ENCODE measurements at places on chromosomes 4 and X.
A peak's percentile ranks its signal among the peaks of the same experiment; 100 is the strongest.

GRCh38 chrX:134963041-134963440, 27.8 kb upstream of the SMIM10 start:
- no peak for DNase-seq
- H3K27ac ChIP-seq = no peak overlapping the region
- H3K27me3 ChIP-seq = peaks cover 12% of the 10 kb centered on the region
- no peaks in the 10 kb centered on the region for H3K4me1 ChIP-seq

GRCh38 chrX:12013211-12013618, 125.1 kb upstream of the FRMPD4 start:
- H3K4me1 ChIP-seq = no peaks in the 10 kb centered on the region
- H3K27me3 ChIP-seq = peaks cover 2% of the 10 kb centered on the region
- H3K27ac ChIP-seq = no peak overlapping the region

DNA sequence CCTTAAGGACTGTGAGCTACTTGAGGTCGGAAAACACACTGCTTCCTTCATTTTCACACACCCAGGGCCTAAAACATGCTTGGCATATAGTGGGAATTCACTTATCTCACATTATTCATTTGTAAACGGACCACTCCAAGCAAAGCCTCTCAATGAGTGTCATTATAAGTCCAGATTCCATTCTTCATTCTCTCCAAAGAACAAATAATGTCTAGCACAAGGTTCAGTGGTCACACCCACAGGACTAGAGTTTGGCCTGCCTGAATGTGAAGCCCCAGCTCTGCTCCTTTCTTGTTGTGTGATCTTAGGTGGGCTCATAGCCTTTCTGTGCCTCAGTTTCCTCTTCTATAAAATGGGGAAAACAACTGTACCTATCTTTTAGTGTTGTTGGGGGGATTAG, 119.6 kb upstream of the NDP start:
- H3K27me3 ChIP-seq = peaks cover 2% of the 10 kb centered on the region
- no peaks in the 10 kb centered on the region for H3K36me3 ChIP-seq
- no peak overlapping the region for H3K27ac ChIP-seq
- H3K4me1 ChIP-seq = no peaks in the 10 kb centered on the region
- no peak overlapping the region for H3K4me3 ChIP-seq

- peaks cover 2% of the 10 kb centered on the region for H3K27me3 ChIP-seq
- no peak overlapping the region for H3K27ac ChIP-seq
- no peaks in the 10 kb centered on the region for H3K36me3 ChIP-seq
- H3K4me3 ChIP-seq = no peak overlapping the region
Measured at GRCh38 chrX:136453771-136454170, 34.0 kb upstream of the BRS3 start.

DNA sequence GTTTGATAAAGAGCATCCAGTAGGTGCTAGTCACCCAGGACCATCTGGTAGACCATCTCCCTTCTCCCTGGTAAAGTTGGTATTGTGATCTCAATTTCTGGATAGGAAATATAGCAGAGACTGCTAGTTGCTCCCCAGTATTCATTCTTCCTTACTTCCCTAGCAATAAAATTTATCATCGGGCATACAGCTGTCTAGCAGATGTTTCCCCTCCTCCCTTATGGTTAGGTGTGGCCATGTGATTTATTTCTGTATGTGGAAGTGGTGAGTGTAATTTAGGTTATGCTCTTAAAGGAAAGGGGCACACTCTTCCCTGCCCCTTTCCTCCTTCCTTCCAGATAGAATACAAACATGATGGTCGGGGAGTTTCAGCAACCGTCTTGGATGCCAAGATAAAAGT, 12.3 kb upstream of the KCND1 start:
- H3K36me3 ChIP-seq = peaks cover 32% of the 10 kb centered on the region
- H3K27ac ChIP-seq = peak overlapping the region; percentile 26
- H3K4me3 ChIP-seq = no peak overlapping the region
- H3K4me1 ChIP-seq = no peaks in the 10 kb centered on the region

GRCh38 chrX:39726771-39727170, 371.0 kb downstream of the BCOR start:
- H3K27me3 ChIP-seq = peaks cover 7% of the 10 kb centered on the region
- no peak overlapping the region for H3K4me3 ChIP-seq
- no peak overlapping the region for H3K27ac ChIP-seq
- H3K4me1 ChIP-seq = peaks cover 2% of the 10 kb centered on the region
- no peaks in the 10 kb centered on the region for H3K36me3 ChIP-seq

DNA sequence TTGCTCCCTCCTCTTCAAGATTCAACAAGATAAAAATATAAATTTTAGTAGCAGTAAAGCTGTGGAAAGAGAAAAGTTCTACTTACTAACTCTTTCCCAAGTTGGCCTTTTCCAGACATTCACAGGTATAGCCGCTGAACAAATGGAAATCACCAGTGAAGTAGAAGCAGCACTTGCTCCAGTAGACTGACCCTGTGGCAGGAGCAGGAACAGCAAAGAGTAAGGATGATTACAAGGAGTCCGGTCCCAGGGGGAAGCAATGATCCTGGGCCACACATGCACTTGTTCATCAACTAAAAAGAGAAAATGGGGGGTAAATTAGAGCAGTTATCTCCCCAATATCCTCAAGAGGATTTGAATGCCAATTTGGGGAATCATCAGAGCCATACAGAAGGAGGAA, 184.9 kb downstream of the NAF1 start:
- no peak overlapping the region for H3K4me3 ChIP-seq
- H3K36me3 ChIP-seq = no peaks in the 10 kb centered on the region
- H3K4me1 ChIP-seq = no peaks in the 10 kb centered on the region
- no peak overlapping the region for H3K27ac ChIP-seq
- peaks cover 7% of the 10 kb centered on the region for H3K27me3 ChIP-seq

- DNase-seq = no peak
- no peak overlapping the region for H3K27ac ChIP-seq
- peaks cover 31% of the 10 kb centered on the region for H3K4me1 ChIP-seq
- no peak overlapping the region for H3K4me3 ChIP-seq
- H3K36me3 ChIP-seq = peaks cover 19% of the 10 kb centered on the region
Measured at GRCh38 chrX:7054219-7055216, 93.0 kb upstream of the STS start.

DNA sequence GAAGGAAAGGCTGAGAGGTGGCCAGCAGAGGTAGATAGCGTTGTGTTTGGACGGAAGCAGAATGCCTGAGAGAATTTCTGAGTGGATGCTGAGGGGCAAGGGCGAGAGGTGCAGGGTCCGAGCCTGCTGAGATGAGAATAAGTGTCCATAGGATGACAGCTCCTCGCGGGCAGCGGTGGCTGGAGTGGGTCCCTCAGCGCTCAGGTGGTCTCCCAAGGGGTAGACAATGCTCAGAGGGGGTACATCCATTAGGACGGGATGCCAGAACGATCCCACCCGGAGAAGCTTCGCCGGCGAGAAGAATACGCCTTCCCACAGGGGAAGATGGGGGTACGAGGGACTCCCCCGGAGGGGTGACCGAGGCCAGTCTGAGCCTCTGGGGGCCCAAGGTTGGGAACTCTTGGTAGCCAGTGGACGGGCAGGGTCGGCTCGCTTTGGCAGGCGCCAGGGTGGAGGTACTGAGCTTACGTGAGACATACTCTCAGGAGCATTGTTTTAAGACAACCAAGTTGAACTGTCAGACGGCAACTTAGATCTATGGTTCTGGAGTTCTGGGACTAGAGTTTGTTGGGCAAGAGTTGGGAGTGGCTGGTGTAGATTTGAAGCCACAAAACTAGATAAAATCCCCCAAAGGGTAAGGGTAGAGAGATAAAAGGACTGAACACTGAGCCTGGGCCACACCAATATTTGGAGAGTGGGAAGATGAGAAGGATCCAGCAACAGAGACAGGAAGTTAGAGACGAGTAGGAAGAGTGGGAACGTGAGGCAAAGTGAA, 15.8 kb downstream of the BRCC3 start:
- H3K27ac ChIP-seq = no peak overlapping the region
- H3K4me1 ChIP-seq = peaks cover 2% of the 10 kb centered on the region
- no peak for DNase-seq
- H3K27me3 ChIP-seq = no peaks in the 10 kb centered on the region
- no peak overlapping the region for H3K4me3 ChIP-seq
- peaks cover 9% of the 10 kb centered on the region for H3K36me3 ChIP-seq

DNA sequence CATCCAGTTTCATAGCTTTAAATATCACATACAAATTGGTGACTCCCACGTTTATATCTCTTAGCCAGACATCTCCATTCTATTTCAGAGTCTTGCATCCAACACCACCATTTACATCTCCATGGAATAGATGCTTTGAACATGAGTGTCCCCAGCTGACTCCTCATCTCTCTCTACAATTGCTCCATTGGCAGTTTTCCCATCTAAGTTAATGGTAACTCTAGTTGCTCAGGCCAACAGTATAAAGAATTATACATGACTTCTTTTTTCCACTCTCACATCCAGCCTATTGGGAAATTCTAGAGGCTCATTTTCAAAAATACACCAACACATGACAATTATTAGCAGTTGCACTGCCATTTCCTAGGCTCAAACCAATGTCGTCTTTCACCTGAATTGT, 388.2 kb downstream of the STIM2 start:
- no peaks in the 10 kb centered on the region for H3K36me3 ChIP-seq
- no peaks in the 10 kb centered on the region for H3K27me3 ChIP-seq
- DNase-seq = no peak
- no peak overlapping the region for H3K27ac ChIP-seq
- H3K4me3 ChIP-seq = no peak overlapping the region

GRCh38 chr4:14399848-14400247, 602.4 kb upstream of the CPEB2 start:
- no peak overlapping the region for H3K27ac ChIP-seq
- H3K4me3 ChIP-seq = no peak overlapping the region
- H3K4me1 ChIP-seq = no peaks in the 10 kb centered on the region
- no peaks in the 10 kb centered on the region for H3K27me3 ChIP-seq
- DNase-seq = no peak
- peaks cover 2% of the 10 kb centered on the region for H3K36me3 ChIP-seq

DNA sequence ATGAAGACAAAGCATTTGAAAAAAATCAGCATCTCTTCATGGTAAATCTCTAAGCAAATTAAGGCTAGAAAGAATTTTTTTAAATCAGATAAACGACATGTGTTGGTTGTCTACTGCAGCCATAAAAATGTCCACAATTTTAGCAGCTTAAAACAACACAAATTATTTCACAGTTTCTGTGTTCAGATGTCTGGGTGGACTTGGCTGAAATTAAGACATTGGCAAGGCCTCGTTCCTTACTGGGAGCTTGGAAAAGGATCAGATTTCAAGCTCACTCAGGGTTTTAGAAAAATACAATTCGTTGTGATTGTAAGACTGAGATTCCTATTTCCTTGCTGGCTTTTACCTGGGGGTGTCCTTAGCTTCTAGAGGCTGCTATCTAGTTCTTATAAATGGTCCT, 1470.6 kb downstream of the PCDH19 start:
- H3K27me3 ChIP-seq = no peaks in the 10 kb centered on the region
- no peak overlapping the region for H3K27ac ChIP-seq
- no peak for DNase-seq
- H3K4me3 ChIP-seq = no peak overlapping the region

GRCh38 chr4:139243448-139244365, 36.3 kb downstream of the MGARP start:
- H3K27me3 ChIP-seq = no peaks in the 10 kb centered on the region
- DNase-seq = no peak
- H3K4me1 ChIP-seq = peaks cover 4% of the 10 kb centered on the region
- no peak overlapping the region for H3K4me3 ChIP-seq
- no peak overlapping the region for H3K27ac ChIP-seq

DNA sequence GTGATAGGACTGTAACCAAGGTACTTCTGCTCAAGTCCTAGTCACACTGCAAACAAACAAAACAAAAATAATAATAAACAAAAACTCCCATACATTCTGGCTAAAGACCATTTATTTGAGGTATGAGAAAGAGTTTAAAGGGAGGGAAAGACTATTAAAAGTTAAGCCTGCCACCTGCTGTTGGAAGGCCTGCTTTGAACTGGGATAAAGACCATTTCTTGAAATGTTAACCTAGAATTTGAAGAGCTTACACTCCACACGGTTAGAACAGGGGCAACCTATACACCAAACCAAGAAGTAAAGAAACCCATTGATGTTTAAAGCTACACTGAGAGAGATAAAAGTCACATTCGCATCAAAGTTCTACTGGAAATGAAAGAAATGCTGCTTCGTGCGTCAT, 548.7 kb upstream of the DIPK2B start:
- no peak overlapping the region for H3K4me3 ChIP-seq
- DNase-seq = no peak

DNA sequence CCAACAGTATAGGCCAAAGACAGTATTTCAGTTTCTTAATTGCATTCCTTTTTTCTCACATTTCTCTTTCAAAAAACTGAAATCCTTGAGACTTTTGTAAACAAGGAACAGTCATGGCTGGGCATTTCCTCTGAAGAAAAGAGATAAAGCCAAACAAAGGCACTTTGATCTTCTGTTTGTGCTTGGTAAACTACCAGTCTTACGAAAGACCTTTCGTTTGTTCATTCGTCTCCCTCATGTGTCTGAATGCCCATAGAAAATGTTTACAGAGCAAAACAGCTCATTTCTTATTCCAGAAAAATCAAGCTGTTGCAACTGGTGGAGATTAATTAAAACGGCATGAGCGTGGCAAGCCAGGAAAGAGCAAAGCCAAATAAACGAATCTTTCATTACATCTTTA, 178.0 kb downstream of the GASK1B start:
- H3K27me3 ChIP-seq = peaks cover 1% of the 10 kb centered on the region
- H3K36me3 ChIP-seq = no peaks in the 10 kb centered on the region
- DNase-seq = no peak
- no peak overlapping the region for H3K4me3 ChIP-seq
- no peaks in the 10 kb centered on the region for H3K4me1 ChIP-seq

DNA sequence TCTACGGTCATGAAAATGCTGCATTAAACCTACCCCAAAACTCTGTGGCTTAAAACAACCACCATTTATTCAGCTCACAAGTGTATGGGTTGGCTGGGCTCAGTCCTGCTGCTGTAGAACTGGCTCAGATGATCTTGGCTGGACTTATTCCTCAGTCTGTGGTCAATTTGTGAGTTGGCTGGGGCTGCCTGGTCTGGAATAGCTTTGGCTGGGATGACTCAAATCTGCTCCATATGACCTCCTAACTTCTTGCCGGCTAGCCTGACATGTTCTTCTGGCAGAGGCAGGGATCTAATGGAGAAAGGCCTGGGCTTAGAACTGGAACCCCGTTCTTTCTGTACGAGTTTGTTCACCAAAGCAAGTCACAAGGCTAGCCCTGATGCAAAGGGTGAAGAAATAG, 71.7 kb downstream of the CFAP299 start:
- H3K27ac ChIP-seq = no peak overlapping the region
- no peaks in the 10 kb centered on the region for H3K36me3 ChIP-seq
- DNase-seq = no peak
- H3K27me3 ChIP-seq = no peaks in the 10 kb centered on the region

DNA sequence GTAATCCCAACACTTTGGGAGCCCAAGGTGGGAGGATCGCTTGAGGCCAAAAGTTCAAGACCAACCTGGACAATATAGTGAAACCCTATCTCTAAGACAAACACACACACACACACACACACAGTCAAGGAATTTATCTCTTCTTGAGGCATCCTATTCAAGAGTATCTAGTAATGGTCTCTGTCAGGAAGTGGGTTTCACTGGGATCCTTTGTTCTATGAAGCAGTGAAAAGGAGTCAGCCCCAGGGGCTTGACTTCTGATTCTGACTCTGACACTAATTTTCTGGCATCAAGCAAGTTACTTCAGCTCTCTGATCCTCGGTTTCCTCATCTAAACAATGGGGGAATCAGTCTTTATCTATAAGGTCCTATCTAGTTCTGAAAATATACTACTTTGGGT, 34.8 kb downstream of the UTP14A start:
- peaks cover 2% of the 10 kb centered on the region for H3K27me3 ChIP-seq
- H3K4me1 ChIP-seq = no peaks in the 10 kb centered on the region
- no peaks in the 10 kb centered on the region for H3K36me3 ChIP-seq
- H3K27ac ChIP-seq = no peak overlapping the region
- H3K4me3 ChIP-seq = no peak overlapping the region
- no peak for DNase-seq

GRCh38 chr4:4671774-4672349, 130.0 kb upstream of the STX18 start:
- no peaks in the 10 kb centered on the region for H3K27me3 ChIP-seq
- no peak overlapping the region for H3K27ac ChIP-seq
- peaks cover 4% of the 10 kb centered on the region for H3K4me1 ChIP-seq
- H3K4me3 ChIP-seq = no peak overlapping the region
- no peak for DNase-seq
- peaks cover 16% of the 10 kb centered on the region for H3K36me3 ChIP-seq

All from memory B cell (primary cell).